Gastroesophageal sphincter (tissue), 4 donors: ENCODE measurements at places on chromosomes 6 and 20.

GRCh38 chr6:36285187-36285671 lies 15.4 kb downstream of the PNPLA1 start:
- ATAC-seq = no peak
- H3K4me3 ChIP-seq = no peak overlapping the region
- no peak overlapping the region for H3K27ac ChIP-seq
- H3K27me3 ChIP-seq = peaks cover 38% of the 10 kb centered on the region

- no peak overlapping the region for H3K27ac ChIP-seq
- no peaks in the 10 kb centered on the region for H3K4me1 ChIP-seq
- H3K27me3 ChIP-seq = no peaks in the 10 kb centered on the region
- no peak for ATAC-seq
- no peaks in the 10 kb centered on the region for H3K36me3 ChIP-seq
Observed at GRCh38 chr20:11091511-11091910, 417.7 kb upstream of the JAG1 start.

- H3K4me1 ChIP-seq = peaks cover 36% of the 10 kb centered on the region
- no peaks in the 10 kb centered on the region for H3K27me3 ChIP-seq
- H3K27ac ChIP-seq = no peak overlapping the region
- no peak overlapping the region for H3K4me3 ChIP-seq
- ATAC-seq = no peak
- H3K36me3 ChIP-seq = peaks cover 57% of the 10 kb centered on the region
Observed at GRCh38 chr20:34397096-34397495, 34.0 kb downstream of the ITCH start.

DNA sequence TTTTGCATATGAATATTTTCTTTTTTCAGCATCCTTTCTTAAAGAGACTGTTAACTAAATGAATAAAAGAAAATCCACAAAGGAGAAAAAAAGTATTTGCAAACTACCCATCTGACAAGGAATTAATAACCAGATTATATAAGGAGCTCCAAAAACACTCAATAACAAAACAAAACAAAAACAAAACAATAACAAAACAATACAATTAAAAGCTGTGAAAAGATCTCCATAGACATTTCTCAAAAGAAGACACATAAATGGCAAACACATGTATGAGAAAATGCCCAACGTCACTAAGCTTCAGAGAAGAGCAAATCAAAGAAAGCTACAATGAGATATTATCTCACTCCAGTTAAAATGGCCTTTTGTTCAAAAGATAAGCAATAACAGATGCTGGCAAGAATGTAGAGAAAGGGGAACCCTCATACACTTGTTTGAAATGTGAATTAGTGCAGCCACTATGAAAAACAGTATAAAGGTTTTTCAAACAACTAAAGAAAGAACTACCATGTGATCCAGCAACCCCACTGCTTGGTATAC lies 1310.0 kb upstream of the EYS start:
- H3K27me3 ChIP-seq = no peaks in the 10 kb centered on the region
- H3K4me1 ChIP-seq = no peaks in the 10 kb centered on the region
- no peak overlapping the region for H3K4me3 ChIP-seq
- H3K27ac ChIP-seq = no peak overlapping the region

DNA sequence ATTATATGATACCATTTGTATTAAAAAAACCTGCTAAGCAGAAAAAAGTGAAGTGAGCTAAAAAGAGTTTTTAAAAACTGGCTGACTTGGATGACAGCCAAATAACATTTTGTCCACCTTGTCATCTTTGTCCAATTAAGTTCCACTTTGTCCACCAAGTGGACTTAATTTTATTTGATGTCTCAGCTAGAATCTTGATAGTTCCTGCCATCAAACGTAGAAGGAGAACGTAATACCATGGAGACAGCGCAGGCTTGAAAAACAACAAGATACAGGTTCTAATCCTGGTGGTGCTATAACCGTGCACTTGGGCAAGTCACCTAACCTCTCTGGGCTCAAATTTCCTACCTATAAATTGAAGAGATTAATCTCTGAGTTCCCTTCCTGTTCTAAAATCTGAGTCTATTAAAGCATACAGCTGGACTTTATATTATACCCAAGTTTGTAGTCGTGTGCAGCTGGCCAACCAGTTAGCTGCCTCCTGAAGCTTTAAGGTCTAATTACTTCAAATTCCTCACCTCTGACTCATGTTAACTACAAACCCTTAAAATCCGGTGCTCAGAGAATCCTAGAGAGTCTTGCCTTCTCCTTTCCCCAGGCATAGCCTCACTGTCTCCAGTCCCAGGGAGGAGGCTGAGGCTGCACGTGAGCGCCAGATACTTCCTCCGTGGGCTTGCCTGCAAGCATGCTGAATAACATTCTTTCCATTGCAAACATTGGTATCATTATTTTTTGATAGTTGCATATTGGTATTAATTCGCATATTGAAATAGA lies 16.8 kb downstream of the TMEM244 start:
- H3K36me3 ChIP-seq = no peaks in the 10 kb centered on the region
- no peak for ATAC-seq
- H3K4me3 ChIP-seq = no peak overlapping the region
- H3K4me1 ChIP-seq = no peaks in the 10 kb centered on the region
- no peak overlapping the region for H3K27ac ChIP-seq

DNA sequence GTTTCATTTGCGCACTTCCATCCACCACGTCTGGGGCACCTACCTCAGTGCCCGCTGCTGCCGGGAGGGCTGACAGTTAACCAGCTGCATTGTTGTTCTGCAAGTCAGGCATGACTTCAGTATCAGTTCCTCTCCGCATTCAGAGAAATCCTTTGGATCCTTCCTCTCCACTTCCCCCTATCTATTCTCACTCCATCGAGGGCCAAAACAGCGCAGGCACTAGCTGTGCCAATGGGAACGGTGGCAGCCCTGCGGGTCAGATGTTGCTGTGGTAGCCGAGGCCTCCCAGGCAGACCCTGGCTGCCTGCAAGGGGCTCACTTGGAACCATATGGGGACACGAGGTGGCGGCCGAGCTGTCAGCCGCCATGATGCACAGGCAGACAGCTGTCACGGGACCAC lies 64.2 kb upstream of the INSM1 start:
- H3K27ac ChIP-seq = no peak overlapping the region
- no peak overlapping the region for H3K4me3 ChIP-seq
- H3K36me3 ChIP-seq = no peaks in the 10 kb centered on the region
- H3K4me1 ChIP-seq = no peaks in the 10 kb centered on the region
- peak; percentile 83 for ATAC-seq
- peaks cover 10% of the 10 kb centered on the region for H3K27me3 ChIP-seq

GRCh38 chr6:132161283-132161682 lies 210.1 kb upstream of the CCN2 start:
- H3K36me3 ChIP-seq = no peaks in the 10 kb centered on the region
- no peaks in the 10 kb centered on the region for H3K27me3 ChIP-seq

DNA sequence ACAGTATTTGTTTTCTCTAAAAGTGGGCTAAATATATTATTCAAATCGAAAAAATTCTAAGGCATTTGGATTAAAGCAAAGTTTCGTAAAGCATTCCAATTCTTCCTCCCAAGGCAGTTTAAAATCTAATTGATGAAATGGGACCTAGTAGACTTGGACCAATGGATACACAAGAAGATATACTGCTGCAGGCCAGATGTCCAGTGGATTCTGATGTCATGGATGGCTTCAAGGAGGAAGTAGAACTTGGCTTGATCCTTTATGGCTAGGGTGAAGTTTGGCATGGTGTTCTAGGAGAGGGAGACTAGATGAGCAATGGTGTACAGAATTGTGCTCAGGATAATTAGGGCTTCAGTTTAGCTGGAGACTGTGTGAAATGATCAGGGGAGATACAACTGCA lies 559.5 kb upstream of the MMS22L start:
- no peak overlapping the region for H3K27ac ChIP-seq
- H3K4me3 ChIP-seq = no peak overlapping the region

DNA sequence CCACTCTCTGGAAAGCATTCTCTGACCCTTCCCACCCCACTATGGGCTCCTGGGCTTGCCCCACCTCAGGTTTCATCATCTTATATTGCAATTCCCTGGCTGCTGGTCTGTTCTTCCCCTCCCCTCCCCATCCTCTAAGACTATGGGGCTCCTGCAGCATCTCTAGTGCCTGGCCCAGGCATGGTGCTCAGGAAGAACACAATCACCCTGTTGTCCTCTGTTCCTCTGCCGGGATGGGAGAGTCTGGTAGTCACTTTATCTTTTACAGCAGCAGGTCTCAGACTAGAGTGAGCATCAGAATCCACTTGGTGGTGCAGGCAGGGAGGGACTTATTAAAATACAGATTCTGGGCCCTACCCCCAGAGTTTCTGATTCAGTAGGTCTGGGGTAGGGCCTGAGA lies 5.0 kb upstream of the LPIN3 start:
- ATAC-seq = no peak
- H3K27ac ChIP-seq = peak overlapping the region; percentile 66
- no peaks in the 10 kb centered on the region for H3K27me3 ChIP-seq
- H3K36me3 ChIP-seq = no peaks in the 10 kb centered on the region
- no peak overlapping the region for H3K4me3 ChIP-seq

DNA sequence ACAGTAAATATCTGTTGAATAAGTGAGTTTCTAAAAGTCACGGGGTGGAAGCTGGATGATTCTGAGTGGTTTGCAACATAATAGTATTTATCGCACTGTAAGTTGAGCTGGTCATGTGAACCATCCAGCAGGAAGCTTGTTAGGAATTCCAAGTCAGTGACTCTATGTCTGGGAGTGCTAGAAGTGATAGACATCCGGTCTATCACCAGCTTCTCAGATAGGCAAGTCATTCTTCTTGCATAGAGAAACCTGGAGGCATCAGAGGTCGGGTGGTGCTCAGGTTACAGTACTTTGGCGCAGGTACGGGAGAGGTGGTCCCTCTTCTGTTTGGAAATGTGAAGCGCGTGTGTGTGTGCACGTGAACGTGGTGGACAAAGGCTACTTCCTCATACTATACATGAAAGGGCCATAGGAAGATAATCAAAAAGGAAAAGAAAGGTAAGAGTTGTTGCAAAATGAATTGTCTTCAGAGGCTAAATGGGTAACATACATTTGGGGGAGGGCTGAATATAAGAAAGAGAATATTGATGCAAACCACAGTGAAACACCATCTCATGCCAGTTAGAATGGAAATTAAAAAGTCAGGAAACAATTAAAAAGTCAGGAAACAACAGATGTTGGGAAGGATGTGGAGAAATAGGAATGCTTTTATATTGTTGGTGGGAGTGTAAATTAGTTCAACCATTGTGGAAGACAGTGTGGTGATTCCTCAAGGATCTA lies 299.3 kb upstream of the ZFP64 start:
- H3K4me3 ChIP-seq = no peak overlapping the region
- H3K4me1 ChIP-seq = no peaks in the 10 kb centered on the region
- H3K27me3 ChIP-seq = peaks cover 9% of the 10 kb centered on the region
- ATAC-seq = no peak

GRCh38 chr6:16337295-16337975 lies 99.0 kb downstream of the GMPR start:
- no peaks in the 10 kb centered on the region for H3K27me3 ChIP-seq
- peak overlapping the region; percentile 69 for H3K27ac ChIP-seq
- no peaks in the 10 kb centered on the region for H3K36me3 ChIP-seq
- no peak overlapping the region for H3K4me3 ChIP-seq

DNA sequence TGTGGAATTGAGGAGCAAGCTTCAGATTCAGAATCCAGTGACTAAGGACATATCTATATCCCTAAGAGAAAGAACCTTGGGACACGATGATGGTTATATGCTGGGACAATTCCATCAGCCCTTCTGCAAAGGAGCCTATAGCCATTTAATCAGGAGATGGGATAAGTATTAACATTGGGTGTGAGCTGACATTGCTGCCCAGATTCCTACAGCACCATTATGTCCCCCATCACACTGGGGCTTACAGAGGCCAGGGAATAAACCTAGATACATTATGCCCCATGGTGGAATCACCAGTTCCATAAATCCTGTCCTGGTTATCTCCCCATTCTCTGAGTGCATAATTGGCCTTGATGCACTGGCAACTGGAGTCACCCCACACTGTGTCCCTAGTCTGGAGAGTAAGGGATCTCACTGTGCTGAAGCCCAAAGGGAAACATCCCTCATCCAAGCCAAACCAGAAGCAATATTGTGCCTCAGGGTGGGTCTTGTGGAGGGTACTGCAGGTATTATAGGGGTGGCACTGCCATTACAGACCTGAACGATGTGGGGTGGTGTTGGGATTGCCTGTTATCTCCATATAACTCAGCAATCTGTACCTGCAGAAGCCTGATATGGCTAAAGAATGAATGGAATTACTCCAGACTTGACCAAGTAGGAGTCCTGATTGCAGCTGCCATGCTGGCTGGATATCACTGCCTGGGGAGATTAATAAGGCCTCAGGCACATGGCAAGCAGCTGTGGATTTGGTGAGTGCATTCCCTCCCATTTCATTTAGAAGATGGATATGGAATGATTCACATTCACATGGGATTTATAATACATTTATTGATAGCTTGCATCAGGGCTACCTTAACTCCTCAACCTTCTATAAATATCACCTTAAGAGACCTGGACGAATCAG lies 5.0 kb downstream of the HLA-A start:
- no peak overlapping the region for H3K27ac ChIP-seq
- H3K4me1 ChIP-seq = no peaks in the 10 kb centered on the region
- peaks cover 28% of the 10 kb centered on the region for H3K36me3 ChIP-seq
- no peak overlapping the region for H3K4me3 ChIP-seq
- H3K27me3 ChIP-seq = no peaks in the 10 kb centered on the region
- no peak for ATAC-seq

GRCh38 chr20:11778206-11778570 lies 139.5 kb upstream of the BTBD3 start:
- no peaks in the 10 kb centered on the region for H3K27me3 ChIP-seq
- peaks cover 4% of the 10 kb centered on the region for H3K4me1 ChIP-seq

GRCh38 chr6:6230286-6230685 lies 90.2 kb downstream of the F13A1 start:
- no peaks in the 10 kb centered on the region for H3K36me3 ChIP-seq
- H3K4me1 ChIP-seq = no peaks in the 10 kb centered on the region
- no peak for ATAC-seq
- H3K4me3 ChIP-seq = no peak overlapping the region
- H3K27ac ChIP-seq = no peak overlapping the region
